Smooth muscle cell of bladder (primary cell): ENCODE measurements at places on chromosomes 2 and 18. TPM values are rescaled to one million over a fixed set of nuclear protein-coding genes. Genes with fewer than 3 reads are reported as not detected.

RNU2-63P gene
- 325 TPM in 1 of 2 replicates, not detected in the other for total RNA-seq

STEAP3 gene
- total RNA-seq: 16.8 and 18.2 TPM in 2 replicates

AOX1 gene
- 23.2 and 45.3 TPM in 2 replicates for total RNA-seq

HTRA2 gene
- 33.4 and 44.8 TPM in 2 replicates for total RNA-seq

EVA1A gene
- 13.2 and 13.4 TPM in 2 replicates for total RNA-seq

PLGLB2 gene
- 0.14 and 1.1 TPM in 2 replicates for total RNA-seq

C2orf81 gene
- total RNA-seq: 0.57 and 0.83 TPM in 2 replicates

CYBRD1 gene
- total RNA-seq: 195 and 340 TPM in 2 replicates

RGPD8 gene
- total RNA-seq: 9.2 and 11.1 TPM in 2 replicates
